Adipocyte (in vitro differentiated cells): ENCODE measurements at places on chromosomes 6 and 20.
A peak's percentile ranks its signal among the peaks of the same experiment; 100 is the strongest.

- DNase-seq = peak; percentile 57
These were observed 31.8 kb upstream of the ELMO2 start for GRCh38 chr20:46438156-46438750.

DNA sequence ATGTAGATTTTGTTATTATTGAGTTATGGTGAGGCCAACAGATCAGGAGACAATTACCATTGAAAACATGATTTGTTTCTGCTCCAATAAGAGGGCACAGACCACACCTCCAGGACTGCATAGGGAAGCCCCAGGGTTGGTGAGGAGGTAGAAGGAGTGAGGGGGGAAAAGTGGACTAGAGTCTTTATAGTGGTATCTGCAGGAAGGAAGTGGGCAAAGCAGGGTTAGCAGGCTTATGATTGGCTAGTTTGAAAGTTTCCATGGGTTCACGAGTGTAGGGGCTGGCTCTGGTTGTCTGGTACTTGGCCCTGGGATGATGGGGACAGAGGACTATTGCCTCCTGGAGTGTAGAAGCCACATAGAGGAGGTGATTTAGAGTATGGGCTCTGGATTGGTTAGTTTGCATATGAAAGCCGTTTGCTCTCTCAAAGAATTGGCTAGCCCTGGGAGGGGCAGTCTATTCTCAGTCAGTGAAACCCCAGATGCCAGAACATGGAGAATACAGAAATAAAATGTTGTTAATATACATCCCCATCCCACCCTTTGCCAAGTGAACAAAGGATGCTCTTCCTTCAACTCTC, 156.6 kb downstream of the KLHL32 start:
- no peak for DNase-seq

DNA sequence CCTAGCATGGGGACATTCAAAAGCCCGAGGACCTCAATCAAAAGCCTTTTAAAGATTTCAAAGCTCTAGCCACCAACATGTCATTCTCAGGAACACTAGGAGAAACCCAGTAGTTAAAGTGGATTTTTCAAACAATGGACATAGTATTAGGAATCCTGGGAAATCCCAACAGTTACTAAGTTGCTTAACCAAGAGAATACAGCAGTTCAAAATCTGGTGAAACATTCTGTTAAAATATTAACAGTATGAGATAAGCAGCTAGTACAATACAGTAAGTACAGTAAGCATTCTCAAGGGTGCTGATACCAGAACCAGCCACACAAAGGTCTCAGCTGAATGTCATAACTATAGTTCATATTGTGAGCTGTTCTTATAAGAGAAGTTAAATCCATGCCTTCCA, 68.6 kb downstream of the CDK19 start:
- no peak for DNase-seq

DNA sequence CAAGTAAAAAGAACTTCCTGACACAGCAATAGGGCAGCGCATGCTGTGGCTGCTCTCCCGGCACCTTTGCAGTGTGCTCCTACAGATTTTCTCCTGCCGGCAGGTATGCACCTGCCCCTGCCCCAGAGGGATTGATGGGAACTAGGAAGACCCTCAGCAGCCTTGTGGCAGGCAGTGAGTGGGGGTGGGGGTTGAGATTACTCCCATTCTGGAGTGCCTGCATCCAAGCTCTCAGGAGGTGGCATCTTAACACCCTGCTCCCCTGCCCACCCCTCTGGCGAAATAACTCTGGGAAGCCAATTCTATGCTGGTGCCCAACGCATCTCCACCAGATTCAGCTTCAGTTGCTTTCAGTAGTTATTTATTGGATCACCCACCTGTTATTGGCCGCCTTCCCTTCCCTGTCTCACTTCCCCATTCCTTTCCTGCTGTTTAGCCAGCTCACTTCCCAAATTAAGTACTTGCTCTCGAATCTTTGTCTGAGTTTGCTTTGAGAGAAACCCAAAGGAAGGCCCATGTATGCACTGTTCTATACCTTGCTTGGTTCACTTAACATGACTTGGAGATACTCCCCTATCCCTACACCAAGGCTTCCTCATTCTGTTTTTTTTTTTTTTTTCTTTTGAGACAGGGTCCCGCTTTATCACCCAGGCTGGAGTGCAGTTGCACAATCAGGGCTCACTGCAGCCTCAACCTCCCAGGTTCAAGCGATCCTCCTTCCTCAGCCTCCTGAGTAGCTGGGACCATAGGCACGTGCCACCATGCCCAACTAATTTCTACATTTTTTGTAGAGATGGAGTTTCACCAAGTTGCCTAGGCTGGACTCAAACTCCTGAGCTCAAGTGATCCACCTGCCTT, 29.3 kb upstream of the SLC23A2 start:
- no peak for DNase-seq

DNA sequence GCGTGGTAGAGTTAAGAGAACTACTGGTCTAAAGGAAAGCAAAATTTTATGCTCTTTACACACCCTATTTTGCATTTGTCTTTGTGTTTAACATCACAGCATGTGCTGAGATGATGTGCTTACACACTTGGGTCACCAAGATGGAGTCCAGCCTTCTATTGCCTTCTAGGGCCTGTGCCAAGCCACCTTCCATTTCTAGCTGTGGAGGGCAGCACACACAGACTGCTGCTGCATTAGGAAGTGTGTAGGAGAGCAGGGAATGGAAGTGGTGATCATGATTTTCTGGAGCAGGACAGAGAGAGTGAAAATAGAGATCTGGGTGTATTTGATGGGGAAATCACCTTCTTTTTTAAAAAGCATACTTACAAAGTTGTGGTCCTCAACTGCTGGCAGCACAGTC, 191.6 kb downstream of the SOX4 start:
- no peak for DNase-seq

GRCh38 chr6:79634491-79635231, 3.5 kb downstream of the SH3BGRL2 start:
- DNase-seq = no peak

GRCh38 chr20:25525867-25526266, 59.5 kb downstream of the NINL start:
- DNase-seq = peak; percentile 94

DNA sequence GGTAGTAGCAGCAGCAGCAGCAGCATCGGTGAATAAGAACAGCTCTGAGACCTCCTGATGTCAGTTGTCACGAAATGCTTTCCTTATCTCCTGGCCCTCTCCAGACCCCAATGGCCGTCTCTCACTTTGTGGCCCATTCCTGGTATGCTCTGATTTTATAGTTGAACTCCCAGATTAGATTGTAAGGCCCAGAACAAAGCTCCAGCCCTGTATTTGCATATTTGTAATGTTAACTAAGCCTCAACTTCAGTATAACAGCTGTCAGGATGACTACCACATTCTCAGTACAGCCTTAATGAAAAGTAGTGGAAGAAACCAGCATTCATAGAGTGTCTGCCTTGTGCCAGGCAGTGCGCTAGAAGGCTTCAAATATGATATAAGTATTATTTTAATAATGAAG, 180.9 kb downstream of the SASH1 start:
- DNase-seq = no peak

GRCh38 chr20:4371623-4372251, 350.0 kb upstream of the PRND start:
- no peak for DNase-seq

- no peak for DNase-seq
These were observed 30.6 kb downstream of the HIVEP2 start for GRCh38 chr6:142914369-142914768.

DNA sequence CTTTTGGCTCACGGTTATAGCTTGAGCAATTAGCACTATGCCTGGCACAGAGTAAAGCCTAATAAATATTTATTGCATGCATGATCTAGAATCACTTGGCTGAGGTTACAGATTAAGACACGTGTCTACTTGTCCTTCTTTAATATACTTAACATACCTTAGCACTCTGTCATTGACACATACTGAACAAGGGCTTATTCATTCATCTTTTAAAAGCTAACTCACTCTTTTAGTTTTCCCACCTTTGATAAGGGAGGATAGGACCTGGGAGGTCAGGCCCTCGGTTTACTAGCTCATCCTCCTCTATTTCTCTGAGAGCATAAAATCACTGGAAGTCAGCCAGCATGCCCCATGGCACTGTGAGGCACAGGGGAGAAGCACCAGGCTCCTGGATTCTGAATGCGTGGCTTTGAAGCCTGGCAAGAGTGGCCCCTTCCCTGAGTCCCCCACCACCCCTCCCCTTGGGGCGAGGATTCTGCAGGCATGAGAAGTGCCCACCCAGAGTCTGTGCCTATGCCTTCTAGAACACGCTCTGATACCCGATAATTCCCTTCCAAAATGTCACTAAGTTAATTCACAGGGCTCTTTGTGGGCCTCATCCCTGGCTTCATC, 11.2 kb downstream of the ZCCHC3 start:
- no peak for DNase-seq

DNA sequence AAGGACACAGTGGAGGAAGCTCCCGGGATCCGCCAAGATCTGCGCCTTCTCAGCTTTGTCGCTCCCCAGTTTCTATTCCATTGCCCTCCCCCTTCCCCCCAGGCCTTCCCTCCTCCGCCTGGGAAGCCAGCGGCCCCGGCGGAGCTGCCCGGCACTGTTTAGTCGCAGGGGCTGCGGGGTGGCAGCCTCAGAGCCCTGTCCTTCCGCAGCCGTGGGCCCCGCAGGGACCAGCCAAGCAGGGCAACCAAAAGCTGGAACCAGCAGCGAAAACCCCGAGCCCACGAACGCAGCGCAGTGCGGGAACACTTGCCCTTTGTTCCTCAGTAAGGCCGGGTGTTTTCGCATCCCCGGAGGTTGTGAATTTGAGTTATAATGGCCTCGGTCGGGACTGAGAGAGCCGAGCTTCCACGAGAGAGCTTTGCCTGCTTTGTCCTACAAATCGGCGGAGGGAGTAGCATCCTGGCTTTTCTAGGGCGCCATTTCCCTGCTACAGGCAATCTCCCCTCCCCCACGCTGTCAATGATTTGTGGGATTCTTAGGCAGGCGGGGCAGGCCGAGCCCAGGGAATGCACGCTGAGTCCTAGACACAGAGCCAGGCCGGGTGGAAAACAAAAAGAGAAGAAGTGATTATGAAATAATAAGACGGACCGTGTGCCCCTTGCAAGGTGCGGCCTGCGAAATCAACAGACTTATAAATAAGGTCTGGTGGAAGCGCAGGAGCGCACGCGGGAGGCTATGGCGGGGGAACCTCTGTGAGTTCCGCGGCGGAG, 4.0 kb upstream of the TUBB2B start:
- peak; percentile 95 for DNase-seq

- DNase-seq = peak; percentile 79
These were observed 2.7 kb downstream of the C20orf204 start for GRCh38 chr20:64038565-64039292.
